ENCODE measurements at places on chromosomes 3 and 15.

GRCh38 chr3:61862614-61863289 lies 301.4 kb downstream of the PTPRG start:
- DNase-seq: no peak

- no peak for DNase-seq
Observed at GRCh38 chr15:39426552-39427532, 154.0 kb upstream of the THBS1 start.

- no peak for DNase-seq
Observed at GRCh38 chr3:66401157-66401550, 99.7 kb downstream of the LRIG1 start.

GRCh38 chr3:124469555-124469954 lies 260.7 kb upstream of the UMPS start:
- DNase-seq: no peak

Data from esophagus squamous epithelium (tissue), 5 donors.